ENCODE measurements at places on chromosomes 2 and 18.

GRCh38 chr2:74843899-74844298, 10.0 kb downstream of the HK2 start:
- DNase-seq, result peak; percentile 94

DNA sequence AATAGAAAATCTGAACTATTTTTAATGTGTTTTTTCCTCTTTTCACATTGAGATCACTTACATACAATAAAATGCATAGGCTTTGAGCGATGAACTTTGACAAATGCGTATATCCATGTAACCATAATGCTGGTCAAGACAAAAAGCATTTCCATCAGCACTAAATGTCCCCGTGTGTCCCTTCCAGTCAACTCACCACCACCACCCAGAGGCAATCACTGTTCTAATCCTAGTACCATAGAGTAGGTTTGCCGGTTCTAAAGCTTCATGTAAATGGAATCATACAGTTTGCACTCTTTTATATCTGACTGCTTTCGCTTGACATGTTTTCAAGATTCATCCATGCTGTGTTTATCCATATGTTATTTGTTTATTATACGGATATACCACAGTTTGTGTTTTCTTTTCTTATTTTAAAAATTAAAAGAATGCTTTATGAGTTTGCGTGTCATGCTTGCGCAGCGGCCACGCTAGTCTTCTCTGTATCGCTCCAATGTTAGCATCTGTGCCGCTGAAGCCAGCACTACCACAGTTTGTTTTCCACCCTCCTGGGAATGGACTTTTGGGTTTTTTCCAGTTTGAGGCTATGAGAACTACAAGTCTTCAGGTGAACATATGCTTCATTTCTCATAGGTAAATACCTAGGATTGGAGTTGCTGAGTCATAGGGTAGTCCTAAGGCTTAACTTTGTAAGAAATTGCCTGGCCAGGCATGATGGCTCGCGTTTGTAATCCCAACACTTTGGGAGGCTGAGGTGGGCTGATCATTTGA, 197.5 kb upstream of the CHAC2 start:
- DNase-seq, result no peak

GRCh38 chr18:75497576-75498235, 70.2 kb upstream of the SMIM21 start:
- no peak for DNase-seq

- peak; percentile 86 for DNase-seq
These were observed 97.6 kb downstream of the NDUFA10 start for GRCh38 chr2:239927424-239927981.

DNA sequence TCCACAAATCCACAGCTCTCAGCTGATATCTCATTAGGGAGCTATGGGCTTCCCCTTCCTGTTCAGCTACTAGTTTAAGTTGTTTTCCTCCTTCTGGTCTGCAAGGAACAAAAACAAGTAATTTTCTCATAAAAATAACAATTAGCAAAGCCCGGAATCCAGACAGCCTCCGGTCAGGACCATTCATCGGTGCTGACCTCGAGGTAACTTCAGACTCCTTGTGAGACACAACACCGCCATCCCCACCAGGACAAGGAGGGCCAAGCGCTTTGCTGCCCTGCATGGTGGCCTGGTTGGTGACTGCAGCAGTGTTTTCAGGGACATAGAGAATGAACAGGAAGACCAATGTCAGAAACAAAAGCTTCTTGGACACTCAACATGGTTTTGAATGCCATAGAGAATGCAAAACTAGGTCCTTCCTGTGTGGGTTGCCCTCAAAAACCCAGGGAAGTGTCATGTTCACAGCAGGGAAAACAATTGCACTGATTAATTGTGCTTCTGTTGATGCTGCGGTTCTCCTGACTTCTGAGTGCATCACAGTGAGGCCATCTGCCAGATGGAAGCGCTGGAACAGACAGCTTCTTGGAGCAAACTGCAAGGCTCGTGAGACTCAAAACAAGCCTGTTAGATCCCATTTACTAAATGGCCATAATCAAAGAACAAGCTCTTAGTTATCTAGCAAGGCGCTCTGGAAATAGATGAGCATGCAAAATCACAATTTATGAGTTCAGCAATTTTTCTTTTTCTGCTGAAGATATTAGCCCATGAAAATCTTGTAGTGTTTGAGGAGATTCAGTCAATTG, 77.1 kb downstream of the HS1BP3 start:
- DNase-seq, result no peak

DNA sequence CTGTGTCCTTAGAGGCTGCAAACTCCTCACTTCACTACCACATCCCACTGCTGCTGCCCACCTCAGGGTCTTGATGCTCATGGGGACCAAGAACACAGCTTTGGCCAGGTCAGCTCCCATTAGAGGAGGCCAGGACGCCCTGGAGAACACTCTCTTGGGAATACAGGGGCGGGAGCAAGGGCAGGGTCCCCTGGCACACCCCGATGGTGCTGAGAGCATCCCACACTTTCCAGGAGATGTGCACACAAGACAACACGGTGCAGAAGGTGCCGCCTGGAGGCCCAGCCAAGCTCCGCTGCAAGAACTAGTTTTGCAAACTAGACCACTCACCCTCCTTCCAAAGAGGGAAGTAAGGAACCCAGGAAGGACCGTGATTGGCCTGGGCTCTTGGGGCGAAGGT, 304.4 kb upstream of the SALL3 start:
- DNase-seq, result no peak

DNA sequence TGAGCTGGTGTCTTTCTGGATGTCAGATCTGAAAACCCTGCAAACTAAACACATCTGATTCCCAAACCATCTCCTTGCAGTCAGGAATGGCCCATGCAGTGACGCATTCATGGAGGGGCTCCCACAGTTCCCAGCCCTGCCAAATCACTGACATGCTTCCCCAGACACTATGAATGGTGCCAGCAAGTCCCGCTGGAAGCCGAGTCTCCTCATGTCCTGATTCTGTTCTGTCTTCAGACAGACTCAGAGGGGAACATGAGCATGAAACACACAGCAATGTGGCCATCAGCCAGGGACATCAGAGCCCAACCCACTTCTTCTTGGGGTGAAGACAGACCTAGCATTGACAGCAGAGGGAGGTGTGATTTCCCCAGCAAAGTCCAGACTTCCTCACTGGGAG, 83.7 kb downstream of the TTC32 start:
- no peak for DNase-seq

DNA sequence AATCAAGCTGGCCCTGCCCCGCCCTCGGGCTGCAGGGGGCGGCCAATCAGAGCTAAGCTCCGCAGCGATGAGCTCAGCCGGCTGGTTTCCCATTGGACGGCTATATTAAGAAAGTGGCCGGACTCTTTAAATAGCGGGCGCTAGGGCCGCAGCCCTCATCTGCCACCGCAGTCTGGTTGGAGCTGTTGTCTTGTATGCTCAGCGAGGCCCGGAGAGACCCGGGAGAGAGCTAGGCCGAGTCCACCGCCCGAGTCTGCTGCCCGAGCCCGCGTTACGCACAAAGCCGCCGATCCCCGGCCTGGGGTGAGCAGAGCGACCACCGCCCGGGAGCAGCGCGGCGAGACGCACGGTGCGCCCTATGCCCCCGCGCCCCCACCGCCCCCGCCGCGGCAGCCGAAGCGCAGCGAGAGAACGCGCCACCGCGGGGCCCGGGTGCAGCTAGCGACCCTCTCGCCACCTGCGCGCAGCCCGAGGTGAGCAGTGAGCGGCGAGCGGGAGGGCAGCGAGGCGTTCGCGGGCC, at the start of gene RHOB:
Gene RHOB, plus strand, starts transcription at position 158 of the 520 bp plus-strand sequence. CDS start 392 bp downstream, outside the sequence.
- peak; percentile 100 for DNase-seq
